ENCODE measurements at places on chromosomes 4 and X.

DNA sequence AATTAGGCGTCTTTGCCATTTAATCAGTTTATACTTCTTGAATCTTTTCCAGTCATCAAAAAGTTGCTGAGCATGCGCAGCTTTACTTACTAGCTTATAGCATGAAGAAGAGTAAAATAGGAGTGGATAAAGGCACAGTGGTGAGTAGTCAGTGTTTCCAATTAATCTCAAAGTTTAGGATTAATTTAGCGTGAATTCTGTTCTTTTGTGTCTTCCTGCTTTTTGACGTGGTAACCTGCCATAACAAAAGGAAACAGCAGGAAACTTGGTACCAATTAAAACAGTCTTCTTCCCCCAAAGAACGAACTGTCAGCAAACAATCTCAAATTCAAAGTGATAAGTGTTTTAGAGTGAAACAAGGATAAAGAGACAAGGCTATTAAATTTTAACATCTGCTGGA lies 61.9 kb downstream of the TET2 start:
- no peak for DNase-seq

GRCh38 chr4:13887010-13887409 lies 259.5 kb upstream of the BOD1L1 start:
- DNase-seq = no peak

- no peak for DNase-seq
Measured at GRCh38 chr4:62711575-62711974, 1511.4 kb downstream of the ADGRL3 start.

GRCh38 chrX:28609003-28609402 lies 21.8 kb downstream of the IL1RAPL1 start:
- DNase-seq = no peak

GRCh38 chrX:68462197-68462596 lies 28.9 kb upstream of the OPHN1 start:
- peak; percentile 11 for DNase-seq

GRCh38 chr4:3871881-3872833 lies 106.0 kb downstream of the ADRA2C start:
- DNase-seq = no peak

- no peak for DNase-seq
Measured at GRCh38 chr4:106373026-106373425, 4.4 kb upstream of the GIMD1 start.

- no peak for DNase-seq
Measured at GRCh38 chr4:15653420-15653819, 1.7 kb downstream of the FBXL5 start.

GRCh38 chr4:56371426-56372220 lies 15.7 kb downstream of the AASDH start:
- DNase-seq = no peak

DNA sequence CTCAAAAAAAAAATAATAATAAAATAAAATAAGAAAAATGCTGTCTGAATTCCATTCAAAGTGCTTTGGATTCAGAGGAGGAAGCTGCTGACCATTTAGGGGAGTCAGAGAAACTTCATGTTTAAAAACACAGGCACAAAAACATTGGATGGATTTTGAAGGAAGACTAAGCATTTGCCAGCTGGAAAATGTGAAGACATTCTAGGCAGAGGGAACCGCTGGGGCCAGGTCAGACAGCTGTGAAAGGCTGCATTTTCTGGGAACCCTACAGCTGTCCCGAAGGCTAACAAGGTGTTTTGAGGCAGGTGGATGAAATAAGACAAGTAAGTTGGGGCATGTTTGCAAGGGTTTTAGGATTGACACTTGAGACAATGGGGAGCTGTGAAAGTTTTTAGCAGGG lies 38.6 kb downstream of the ING2 start:
- no peak for DNase-seq

DNA sequence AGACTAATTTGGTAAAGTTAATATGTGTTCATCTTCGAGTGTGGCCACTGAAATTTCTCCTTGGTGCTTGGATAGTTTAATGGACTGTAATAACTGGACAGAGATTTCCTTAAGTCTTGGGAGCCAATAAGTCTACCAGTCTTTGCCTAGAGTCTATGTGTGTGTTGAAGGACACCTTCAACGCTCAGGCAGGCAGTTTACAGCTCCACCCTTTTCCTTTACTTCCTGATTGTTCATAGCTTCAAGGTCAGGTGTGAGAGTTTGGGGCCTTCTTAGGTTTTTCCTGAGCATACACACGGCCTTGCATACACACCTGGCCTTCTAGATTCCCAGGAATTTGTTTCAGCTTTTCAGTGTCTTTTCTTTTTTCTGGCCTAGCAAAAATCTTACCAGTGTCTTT lies 355.3 kb upstream of the AMOT start:
- DNase-seq = no peak

DNA sequence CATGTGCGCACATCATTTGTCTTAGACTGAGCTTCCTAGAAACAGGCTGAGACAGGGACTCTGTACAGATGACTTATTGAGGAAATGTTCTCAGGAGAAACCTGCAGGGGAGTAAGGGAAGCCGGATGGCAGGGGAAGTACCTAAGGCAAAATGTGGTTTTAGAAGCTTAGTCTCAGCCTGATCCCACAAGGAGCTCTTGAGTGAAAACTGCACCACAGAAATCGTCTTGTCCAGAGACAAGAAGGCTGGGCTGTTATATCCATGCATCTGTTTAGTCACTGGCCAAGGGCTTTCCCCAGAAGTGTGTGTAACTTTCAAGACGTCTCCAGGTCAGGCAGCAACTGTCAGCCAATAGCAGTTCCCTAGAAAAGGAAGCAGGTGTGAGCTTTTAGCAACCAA lies 86.0 kb downstream of the FUNDC1 start:
- no peak for DNase-seq

DNA sequence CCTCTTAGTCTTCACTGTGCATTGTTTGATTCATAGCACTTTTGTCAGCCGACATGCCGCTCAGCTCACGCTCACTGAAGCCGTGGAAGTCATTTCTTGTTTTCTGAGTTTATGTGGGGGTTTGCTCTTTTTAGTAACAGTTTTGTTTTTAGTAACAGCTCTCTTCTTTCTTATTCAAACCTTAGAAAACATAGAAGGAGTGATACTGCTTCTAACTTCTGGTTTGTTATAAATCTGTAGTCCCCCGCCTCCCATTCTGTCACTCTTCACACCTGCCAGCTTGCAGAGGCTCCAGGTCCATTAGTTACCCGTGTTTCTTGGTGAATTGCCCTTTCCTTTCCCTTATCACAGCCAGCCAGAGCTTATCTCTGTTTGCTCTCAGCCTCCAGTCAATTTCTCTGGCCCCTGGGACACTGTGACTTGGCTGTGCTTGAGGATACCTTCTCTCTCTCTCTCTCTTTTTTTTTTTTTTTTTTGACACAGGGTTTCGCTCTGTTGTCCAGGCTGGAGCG lies 50.5 kb downstream of the GRK4 start:
- DNase-seq = no peak

DNA sequence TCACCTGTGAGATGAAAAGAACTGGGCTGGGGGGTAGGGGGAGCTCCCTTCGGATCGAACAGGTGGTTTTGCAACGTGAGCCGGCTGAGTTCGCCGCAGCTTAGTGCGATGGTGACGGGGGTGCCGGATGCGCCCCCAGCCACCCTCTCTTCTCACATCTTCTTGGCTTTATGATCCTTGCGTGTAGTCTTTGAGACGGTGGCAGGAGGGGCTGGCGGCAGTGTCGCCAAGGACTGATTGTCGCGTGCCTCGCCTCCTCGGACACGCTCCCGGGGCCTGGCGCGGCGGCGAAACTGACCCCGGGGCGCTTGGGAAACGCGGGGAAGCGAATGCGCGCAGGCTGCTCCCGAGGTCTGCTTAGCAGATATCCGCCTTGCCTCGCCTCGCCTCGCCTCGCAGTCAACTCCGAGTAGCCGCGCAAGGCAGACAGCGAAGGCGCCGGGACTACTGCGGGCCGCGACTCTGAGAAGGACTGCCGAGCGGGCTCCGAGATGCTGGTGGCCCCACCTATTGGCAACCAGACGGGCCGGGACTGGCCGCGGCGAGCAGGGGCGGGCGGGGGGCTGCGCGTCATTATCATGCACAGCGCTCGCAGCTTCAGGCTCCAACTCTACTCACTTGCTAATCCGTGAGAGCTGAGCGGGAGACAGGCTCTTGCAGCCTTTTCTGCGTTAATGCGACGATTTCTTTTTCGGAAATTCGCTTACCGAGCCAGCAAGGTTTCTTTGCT lies 1.5 kb downstream of the GRID2 start:
- DNase-seq = peak; percentile 33

- DNase-seq = no peak
Measured at GRCh38 chrX:1386338-1387127, 5.4 kb downstream of the SLC25A6 start.

DNA sequence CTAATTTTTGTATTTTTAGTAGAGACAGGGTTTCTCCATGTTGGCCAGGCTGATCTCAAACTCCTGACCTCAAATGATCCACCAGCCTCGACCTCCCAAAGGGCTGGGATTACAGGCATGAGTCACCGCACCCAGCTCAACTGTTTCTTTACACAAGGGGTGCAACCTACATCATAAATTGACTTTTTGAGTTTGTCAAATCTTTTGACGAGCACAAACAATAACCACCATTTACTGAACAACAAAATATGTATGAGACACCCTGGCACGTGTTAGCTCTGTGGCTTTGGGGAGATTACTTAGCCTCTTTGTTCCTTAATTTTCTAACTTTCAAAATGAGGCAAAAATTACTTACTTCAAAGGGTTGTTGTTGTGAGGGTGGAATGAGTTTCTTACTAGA lies 23.5 kb upstream of the SLC34A2 start:
- no peak for DNase-seq

DNA sequence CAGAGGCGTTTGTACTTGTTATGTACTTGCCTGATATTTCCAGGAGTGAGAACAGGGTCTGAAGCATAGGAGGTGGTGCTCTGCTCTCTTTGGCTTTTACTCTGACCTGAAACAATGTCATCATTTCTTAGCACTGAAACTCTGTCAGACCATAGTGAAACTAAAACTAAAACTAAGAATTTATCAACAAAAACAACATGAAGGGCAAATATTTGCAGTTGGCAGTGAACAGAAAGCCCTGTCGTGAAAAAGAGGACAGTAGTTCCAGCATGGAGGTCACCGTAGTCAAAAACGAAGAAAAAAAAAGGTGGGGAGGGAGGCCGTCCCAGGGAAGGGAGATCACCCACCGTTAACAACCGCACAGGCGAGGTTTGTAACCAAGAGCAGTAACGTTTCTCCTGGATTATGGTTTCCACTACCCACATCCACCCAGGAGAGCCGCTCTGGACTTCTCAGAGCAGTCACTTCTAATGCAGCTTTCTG lies 97.5 kb downstream of the ANK2 start:
- no peak for DNase-seq

- DNase-seq = peak; percentile 14
Measured at GRCh38 chrX:77572322-77572721, 125.1 kb downstream of the FGF16 start.

DNA sequence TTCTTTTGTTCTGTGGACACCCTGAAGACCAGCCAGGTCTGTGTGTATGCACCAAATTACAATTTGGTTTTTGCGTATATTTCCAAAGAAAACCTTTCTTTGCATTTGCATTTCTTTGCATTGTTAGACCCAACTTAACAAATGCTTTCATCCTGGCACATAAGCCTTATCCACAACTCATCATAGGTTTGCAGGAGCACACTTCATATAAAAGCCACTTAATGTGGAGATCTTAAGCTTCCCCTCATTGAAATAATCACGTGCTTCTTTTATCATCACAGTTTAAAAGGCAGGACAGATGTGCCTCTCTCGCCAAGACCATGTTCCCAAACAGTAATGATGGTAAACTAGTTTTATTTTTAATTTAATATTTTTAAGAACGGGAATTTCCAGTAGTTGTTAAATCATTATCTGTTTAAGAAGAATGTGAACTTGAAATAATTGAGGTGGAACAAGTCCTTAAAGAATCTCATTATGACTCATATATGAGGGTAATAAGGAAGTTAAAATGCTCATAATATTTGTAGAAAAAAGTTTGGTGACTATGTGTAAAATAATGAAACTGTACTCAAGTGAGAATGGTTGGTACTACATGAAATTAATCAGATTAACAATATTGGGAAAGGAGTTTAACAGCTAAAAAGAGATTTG lies 65.5 kb downstream of the GLRA3 start:
- peak; percentile 4 for DNase-seq

DNA sequence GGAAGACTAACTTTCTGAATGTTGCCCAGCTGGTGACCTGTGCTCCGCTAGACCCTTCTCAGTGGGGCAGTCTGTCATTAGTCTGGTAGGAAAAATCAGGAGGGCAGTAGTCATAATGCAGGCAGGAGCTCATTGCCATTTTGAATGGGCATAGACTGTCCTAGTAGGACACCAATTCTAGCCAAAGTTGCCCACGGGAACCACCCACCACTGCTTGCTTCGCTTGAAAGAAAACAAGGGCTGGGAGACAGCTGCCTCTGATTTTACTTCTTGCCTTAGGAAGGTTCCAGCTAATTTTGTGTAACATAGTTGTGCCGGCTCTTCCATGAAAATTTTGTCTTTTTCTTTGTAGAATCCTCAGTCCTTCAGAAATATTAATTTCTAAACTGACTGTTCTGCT lies 23.3 kb downstream of the HOPX start:
- no peak for DNase-seq

- DNase-seq = peak; percentile 87
Measured at GRCh38 chrX:69014200-69014599, 151.1 kb downstream of the PJA1 start.

- no peak for DNase-seq
Measured at GRCh38 chr4:98670186-98670585, 11.8 kb upstream of the TSPAN5 start.

- no peak for DNase-seq
Measured at GRCh38 chrX:56787734-56788152, 58.7 kb downstream of the NBDY start.

DNA sequence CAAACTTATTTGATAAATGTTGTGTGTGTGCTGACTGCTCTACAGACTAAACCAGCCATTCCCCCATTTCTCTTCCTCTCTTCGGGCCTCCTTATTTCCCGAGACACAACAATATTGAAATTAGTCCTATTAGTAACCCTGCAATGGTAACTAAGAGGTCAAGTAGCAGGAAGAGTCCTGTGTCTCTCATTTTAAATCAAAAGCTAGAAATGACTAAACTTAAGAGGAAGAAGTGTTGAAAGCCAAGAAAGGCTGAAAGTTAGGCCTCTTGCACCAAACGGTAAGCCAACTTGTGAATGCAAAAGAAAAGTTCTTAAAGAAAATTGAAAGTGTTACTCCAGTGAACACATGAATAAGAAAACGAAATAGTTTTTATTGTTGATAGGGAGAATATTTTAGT lies 357.8 kb upstream of the SLC7A11 start:
- DNase-seq = no peak

DNA sequence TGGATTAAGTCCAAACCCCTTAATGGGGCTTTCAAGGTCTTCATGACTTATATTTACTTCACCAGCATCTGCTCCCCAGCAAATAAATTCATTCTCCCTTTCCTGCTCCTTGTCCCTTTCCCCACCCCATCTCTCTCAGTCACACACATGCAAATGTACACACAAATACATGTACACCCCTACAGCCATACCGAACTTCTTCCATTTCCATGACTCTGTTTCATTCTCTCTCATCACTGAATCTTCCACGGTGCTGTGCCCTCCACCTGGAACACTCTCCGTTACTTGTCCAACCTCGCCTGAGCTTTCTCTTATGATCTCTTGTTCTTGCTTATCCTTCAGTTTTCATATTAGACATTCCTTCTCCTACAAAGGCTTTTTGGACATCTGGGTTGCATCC lies 22.0 kb upstream of the RPA4 start:
- DNase-seq = peak; percentile 14
